ENCODE measurements at places on chromosomes 2 and 18.

DNA sequence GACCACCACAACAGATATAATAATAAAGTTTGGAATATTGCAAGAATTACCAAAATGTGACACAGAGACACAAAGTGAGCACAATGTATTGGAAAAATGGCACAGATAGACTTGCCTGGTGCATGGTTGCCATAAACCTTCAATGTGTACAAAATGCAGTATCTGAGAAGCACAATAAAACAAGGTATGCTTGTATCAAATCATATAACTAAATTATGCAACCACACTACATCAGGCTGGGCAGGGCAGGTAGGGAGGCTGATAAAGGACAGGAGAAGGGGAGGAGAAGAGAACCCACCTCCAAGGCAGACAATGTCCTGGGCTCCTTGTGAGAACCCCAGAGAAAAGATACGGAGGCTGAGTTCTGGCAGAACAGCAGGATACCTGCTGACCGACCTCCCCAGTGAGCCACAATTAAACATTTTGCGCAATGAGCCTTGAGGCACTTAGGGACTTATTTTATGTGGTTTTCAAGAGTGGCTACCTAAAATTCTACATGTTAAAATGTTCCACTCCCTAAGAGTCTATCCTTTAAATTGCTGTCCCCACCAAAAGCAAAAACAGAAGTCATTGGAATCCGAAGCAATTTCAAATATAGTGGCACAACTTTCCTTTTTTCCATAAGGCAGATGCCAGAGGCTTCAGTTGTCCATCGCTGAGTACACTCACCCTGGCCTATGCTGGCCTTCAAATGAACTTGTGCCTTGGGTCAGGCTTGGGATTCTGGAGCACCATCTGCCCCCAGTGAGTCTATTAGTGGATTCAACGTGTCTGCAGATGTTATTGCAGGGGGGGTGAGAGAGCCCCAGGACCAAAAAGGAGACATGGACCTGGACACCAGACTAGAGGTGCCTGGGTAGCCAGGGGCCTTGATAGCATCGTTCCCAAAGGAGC is 16.8 kb downstream of the WDFY1 start:
- DNase-seq: no peak

DNA sequence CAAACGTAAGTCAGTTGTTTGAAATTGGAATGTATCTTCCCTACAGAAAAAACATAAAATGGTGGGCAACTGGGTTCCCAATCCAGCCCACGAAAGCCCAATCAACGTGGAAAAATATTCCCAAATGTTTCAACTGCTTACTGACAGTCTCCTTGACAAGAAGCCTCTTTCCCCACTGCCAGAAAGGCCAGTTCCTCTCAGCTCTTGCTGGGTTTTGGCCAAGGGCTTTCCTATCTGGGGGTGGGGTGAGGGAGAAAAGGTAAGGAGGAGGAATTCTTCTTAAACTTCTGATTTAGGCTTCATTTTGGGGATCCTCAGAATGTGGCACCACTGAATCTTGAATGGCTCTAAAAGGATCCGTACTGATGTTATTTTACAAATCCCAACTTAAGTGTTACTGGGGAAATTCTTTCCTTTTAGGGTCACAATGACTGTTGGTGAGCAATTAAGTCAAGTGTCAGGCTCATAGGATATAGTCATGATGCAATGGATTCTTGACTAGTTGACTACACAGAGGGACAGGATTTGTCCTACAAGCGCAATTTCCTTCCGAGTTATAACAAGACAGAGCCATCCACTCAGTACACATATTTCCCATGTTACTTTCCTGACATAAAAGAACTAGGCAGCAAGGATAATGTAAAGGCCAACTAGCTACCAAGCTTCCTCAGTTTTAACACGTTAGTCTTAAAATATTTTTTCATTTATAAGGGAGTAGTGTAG is 73.6 kb downstream of the SPRED2 start:
- no peak for DNase-seq

DNA sequence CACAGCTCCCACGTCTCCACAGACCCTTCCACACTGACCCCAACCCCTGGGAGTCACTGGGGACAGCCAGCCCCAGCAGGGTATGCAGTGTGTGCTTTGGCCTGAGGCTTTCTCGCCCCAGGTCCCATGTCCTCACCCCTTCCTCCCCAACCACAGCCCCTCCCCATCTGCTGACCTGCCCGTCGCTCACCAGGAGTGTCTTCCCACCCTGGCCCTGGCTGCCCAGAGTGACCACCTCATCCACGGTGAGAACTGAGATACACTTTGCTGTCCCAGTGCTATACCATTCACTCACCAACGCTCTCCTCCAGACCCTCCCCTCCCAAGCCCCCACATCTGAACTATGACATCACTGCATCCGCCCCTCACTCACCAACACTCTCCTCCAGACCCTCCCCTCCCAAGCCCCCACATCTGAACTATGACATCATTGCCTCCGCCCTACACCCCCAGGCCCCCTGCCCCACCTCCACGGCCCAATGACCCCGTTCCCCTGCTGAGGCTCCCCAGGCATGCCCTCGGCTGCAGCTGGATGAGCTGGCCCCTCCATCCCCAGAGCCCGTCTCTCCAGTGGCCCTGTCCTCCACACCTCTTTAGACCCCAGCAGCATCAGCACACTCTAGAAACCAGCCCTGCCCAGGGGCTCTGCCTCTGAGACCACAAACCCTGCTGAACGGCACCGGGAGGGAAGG is 55.2 kb downstream of the ANKMY1 start:
- DNase-seq: no peak

GRCh38 chr2:90069290-90069894 is 1377.9 kb downstream of the RPIA start:
- DNase-seq: peak; percentile 40

GRCh38 chr18:46302528-46303485 is 198.6 kb downstream of the HAUS1 start:
- DNase-seq: peak; percentile 29

All from retina (tissue), 1 donor.